ENCODE measurements at places on chromosomes 5 and 9.

DNA sequence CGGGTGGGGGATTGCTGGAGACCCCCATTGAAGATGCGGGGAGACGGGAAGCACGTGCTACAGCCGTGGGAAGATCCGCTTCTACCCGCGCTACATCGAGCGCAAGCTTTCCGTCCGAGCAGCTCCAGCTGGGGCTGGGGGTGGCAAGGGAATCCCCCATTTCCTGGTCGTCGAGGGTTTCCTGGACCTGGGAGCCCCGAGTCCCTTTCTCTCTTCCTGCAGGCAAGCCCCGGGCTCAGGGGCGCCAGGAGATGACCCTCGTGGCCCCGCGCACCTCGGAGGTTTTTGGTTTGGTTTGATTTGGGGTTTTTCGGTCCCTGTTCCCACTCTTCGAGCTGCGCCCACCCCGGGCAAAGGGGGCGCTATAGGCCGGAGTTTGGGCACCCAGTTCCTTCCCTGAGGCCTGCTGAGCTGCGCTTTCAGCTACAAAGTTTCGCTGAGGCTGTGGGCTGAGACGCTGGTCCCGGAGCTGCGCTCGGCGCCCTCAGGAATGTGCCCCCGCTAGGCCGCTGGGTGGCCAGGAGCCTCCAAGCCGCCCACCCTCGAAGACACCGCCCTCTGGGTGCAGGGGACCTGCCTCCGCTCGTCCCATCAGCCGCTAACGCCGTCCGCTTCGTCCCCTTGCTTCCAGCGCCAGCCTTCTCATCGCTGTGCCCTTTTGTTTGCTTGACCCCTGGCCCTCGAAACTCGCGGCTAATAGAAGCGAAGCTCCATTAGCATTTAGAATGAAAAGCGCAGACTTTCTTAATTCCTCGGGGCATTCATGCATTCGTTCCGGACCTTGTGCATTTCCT lies 2.9 kb downstream of the NR4A3 start:
- peak; percentile 53 for DNase-seq

DNA sequence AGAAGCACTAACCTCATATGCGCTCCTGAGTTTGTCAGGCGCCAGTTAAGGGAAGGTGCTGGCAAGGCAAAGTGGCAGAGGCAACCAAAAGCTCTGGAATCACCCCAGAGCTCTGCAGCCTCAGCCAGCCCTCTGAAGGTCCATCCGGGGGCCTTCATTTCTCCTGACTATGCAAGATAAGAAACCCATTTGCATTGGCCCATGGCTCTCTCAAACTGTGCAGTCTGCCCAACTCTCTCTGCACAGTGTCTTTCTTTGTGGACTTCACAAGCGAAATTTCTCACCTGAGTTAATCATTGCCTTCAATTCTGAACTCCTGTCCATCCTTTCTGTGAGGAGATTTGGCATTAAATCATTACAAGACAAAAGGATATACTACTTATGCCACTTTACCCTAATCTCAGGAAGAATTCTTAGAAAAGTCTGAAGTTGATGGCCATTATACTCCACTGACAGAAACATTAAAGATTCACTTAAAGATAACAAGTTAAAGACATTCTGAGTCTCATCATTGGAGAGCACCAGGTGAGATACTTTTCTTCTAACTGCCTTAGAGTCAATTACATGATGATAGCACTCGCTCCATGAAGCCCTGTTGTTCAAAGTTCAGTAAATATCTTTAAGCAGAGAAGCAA lies 235.6 kb downstream of the SPOCK1 start:
- no peak for DNase-seq

GRCh38 chr9:7094052-7094451 lies 336.3 kb downstream of the KDM4C start:
- DNase-seq = no peak

DNA sequence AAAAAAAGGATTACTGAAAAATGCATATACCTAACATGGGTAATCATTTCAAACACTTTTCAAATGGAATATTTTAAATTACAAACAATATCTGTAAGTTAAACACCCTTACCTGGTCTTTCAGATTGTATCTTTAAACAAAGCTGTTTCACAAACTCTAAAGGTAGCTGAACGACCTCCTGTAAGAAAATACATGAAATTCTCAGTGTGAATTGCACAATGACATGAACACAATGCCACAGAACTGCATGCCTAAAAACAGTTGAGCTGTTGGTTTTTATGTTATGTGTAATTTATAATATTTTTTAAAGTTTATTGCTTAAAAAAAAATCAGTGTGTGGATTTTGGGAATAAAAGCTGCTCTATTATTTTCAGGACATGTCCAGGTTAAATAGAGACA lies 17.5 kb downstream of the IPPK start:
- no peak for DNase-seq

DNA sequence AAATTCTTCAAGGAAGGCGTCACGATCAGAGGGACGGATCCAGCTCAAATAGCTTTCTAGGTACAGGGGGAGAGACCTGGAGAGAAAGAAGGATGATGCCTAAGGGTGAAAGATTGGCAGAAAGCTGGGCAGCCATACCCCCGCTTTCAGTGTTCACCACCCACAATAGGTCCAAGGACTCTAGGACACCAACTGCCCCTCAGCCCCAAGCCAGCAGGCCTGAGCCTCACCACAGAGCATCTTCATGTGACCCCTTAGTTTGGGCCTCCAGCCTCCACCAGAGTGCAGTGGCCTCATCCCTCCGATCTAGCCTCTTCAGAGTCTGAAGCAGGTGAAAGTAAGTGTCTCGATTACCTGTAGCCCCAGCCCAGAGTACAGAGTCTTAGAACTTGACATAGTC lies 1.7 kb upstream of the VCP start:
- DNase-seq = no peak

- no peak for DNase-seq
Measured at GRCh38 chr5:74040811-74041491, 415.0 kb downstream of the ARHGEF28 start.

DNA sequence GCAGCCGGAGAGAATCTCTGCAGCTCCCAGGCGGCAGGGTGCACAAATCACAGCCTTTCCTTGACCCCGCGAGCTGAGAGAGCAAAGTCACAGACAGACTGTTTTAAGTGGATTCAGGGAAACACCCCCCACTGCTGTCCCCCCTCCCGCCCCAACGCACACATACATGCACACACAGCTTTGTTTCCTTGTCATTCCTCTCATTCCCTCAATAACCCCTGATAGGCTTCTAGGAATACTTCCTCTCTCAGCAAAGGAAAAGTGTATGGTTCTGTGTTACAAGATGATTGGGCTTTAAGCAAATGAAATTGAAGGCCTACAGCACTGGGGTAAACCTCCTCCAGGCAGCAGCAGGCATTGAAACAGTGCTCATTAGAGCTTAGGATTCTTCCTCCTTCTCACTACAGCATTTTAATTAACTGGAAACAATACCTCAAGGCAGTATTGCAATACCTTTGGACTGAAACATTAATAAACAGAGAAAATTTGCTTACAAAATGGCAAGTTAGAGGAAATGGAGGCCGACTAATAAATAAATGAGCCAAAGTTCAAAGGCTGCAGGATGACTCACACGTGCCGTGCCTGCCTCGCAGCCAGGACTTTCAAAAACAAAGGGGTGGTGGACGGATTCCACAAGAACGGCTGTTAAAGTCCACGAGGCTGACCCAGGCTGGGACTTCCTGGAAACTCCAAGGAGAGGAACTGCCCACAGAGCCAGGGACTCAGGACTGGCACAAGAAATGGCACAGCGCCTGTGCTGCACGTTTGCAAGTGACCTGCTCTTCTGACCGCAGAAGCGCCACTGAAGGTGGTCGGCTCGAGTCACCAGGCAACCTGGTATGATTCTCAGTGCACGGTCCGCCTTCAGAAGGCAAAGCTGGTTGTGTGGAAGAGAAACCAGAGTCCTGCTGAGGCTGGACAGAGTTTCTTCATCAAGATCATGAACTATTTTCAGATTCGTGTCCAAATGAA lies 236.2 kb downstream of the SYK start:
- DNase-seq = no peak

GRCh38 chr5:32388432-32389129 lies 56.0 kb downstream of the ZFR start:
- DNase-seq = no peak

Measured in stimulated activated CD4-positive, alpha-beta T cell treated with anti-CD3 and anti-CD28 coated beads, Interleukin-12 subunit alpha, Interleukin-12 subunit beta, amount 100 ng/mL, for 4 hours (primary cell).